Activated CD8-positive, alpha-beta T cell treated with anti-CD3 and anti-CD28 coated beads for 36 hours (primary cell): ENCODE measurements at places on chromosomes 16 and 17. TPM values are rescaled to one million over a fixed set of nuclear protein-coding genes. Genes with fewer than 3 reads are reported as not detected.

The COPRS gene
- 57.6 TPM for total RNA-seq

DNA sequence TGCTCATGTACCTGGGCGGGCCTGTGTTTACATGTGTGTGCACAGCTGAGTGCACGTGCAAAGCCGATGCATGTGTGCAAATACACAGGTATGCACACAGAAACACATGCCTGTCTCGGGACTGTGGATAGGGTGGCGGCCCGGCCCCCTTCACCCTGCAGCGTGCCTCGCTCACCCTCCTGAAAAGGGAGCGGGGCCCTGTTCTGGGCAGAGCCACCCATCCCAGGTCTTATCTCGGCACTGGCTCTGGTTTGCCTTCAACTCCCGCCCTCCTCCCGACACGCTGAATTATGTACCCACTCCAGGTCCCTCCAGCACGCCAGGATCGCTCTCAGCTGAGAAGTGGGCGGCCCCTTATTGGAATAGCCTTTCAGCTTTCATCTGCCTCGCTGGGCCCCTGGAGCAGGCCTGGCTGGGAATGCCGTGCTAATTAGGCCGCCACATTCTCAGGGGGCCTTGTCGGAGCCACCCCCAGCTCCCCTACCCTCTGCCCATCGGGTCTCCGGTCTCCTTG, 77.8 kb downstream of the RTN4RL1 start:
- no peaks in the 10 kb centered on the region for H3K4me1 ChIP-seq
- H3K27ac ChIP-seq = no peak overlapping the region
- H3K4me3 ChIP-seq = no peak overlapping the region
- H3K27me3 ChIP-seq = no peaks in the 10 kb centered on the region
- H3K36me3 ChIP-seq = no peaks in the 10 kb centered on the region
- DNase-seq = no peak

GRCh38 chr17:55163408-55163807, 101.4 kb upstream of the HLF start:
- H3K4me1 ChIP-seq = no peaks in the 10 kb centered on the region
- no peaks in the 10 kb centered on the region for H3K27me3 ChIP-seq
- no peak for DNase-seq
- H3K4me3 ChIP-seq = no peak overlapping the region
- H3K27ac ChIP-seq = no peak overlapping the region

DNA sequence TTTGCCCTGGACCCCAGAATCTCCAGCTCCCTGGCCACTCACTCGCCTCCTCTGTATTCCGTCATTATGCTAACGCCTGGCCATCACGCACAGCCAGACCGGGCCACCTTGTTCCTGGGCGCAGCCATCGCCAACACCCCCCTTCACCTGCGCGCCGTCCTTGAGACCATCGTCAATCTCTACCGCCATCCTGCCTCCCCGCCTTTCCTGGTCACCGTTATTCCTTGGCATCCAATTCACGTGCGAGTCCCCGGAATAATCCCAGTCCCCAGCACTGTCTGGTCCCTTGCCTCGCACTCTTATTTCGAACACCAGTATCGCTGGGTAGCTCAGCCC, 541 bp downstream of the VKORC1 start:
- peaks cover 17% of the 10 kb centered on the region for H3K36me3 ChIP-seq
- DNase-seq = no peak
- H3K27me3 ChIP-seq = no peaks in the 10 kb centered on the region
- peak overlapping the region; percentile 90 for H3K27ac ChIP-seq
- H3K4me1 ChIP-seq = peaks cover 22% of the 10 kb centered on the region
